Activated CD4-positive, alpha-beta T cell treated with anti-CD3 and anti-CD28 coated beads for 1 hour (primary cell): ENCODE measurements at places on chromosomes 5 and 9.

DNA sequence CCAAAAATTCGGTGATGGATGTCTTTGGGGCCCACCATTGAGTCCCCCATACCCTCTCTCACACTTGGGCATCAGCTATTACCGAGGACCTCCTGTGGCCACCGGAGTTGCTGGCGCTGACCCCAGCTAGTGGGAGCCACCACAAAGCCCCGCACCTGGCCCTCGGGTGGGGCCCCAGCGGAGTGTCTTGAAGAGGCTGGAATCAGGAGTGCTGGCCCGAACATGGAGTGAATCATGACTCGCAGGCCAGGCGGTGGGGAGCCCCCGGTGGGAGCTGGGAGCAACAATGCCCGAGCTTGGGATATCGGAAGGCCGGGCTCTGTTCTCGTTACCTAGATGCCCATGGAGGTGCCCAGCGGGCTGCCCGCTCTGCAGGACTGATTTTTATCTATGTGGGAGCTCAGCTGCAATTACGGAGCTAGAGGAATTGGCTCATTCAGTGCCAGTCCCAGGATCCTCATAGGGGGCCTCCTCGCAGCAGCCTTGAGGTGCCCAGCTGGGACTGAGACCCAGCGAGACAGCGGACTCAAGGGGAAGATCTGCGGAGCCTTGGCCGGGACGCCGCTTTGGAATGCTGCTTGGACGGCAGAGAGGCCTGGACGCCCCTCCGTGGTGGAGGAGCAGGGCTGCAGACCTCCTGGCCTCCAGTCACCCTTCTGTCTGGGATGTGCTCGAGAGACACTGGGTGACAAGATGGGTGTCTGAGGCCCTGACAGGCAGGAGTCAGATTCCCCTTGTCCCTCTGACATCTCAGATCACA is 70.8 kb downstream of the PSMB7 start:
- no peak for DNase-seq

GRCh38 chr9:108812396-108813025 is 43.3 kb downstream of the ACTL7B start:
- no peak for DNase-seq

DNA sequence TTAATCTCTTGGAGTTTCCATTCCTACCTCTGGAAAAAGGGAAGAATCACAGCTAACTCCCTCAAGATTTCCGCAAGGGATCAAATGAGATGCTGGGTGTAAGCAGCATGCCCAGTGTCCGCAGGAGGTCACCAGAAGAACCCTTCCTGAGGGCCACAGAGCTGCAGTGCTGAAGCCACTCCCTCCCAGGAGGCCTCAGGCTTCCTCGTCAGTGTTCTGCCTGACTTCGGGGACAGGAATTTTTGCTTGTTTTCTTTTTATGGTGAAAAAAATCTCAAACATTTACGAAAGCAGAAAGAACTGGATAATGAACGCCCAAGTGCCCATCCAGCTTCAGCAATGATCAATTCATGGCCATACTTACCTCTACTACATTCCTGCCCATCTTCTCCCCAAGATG is 183.0 kb downstream of the CDK5RAP2 start:
- no peak for DNase-seq

GRCh38 chr9:2373648-2374047 is 247.9 kb upstream of the VLDLR start:
- DNase-seq, result no peak

DNA sequence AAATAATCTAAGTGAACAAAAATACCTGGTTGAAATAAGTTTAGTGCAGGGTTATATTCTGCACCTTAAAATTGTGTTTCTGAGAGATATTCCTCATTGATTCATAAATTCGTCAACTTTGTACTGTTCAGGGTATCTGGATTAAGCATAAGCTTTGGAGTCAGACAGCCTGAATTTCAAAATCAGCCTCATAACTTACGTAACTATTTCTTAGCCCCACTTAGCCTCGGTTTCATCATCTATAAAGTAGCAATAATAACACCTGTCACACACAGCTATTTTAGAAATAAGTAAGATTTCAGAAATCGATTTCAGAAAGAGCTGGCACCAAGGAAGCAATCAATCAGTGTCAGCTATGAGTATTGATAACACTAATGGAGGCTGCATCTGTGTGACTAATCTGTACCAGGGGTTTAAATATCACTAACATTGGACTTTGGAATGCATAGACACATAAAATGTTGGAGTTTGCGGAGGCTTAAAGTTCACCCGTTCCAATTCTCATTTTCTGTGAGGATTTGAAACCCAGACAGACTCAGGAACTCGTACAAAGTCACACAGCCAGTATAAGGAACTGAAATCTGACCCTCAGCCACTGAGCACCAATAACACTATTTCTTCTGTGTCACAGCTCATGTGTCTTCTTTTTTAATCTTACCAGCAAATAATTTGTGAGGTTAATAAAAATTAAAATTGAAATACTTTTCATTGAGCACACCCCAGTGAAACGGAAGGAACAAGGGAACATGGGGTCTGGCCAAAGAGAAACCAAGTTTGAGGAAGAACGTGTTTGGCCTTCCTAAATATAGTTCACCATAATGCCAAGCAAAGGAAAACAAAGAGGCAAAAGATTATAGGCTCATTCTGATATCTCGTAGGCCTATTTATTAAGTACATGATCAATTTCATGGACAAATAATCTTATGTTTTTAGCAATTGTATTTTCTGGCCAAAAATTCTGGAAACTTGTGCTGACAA is 194.4 kb upstream of the PTGER4 start:
- DNase-seq, result no peak

- DNase-seq, result no peak
These were observed 100.0 kb upstream of the ALDH1B1 start for GRCh38 chr9:38292480-38292879.

DNA sequence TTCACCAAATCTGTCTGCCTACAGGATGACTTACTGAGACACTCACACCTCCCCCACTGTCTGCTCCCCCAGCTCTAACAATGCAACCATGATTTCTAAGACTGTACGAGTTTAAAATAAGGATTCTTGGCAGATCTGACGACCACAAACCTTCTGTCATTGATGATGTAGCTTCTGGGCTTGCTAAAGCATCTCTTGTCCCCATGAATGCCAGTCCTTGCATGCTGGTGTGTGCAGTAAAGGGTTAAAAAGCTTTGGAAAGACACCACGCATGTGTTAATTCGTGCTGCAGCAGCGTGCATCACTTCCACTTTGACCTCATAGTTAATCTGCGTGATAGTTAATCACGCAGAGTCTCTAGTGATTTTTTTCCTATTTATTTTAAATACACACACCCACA is 411 bp upstream of the GABRG2 start:
- no peak for DNase-seq

DNA sequence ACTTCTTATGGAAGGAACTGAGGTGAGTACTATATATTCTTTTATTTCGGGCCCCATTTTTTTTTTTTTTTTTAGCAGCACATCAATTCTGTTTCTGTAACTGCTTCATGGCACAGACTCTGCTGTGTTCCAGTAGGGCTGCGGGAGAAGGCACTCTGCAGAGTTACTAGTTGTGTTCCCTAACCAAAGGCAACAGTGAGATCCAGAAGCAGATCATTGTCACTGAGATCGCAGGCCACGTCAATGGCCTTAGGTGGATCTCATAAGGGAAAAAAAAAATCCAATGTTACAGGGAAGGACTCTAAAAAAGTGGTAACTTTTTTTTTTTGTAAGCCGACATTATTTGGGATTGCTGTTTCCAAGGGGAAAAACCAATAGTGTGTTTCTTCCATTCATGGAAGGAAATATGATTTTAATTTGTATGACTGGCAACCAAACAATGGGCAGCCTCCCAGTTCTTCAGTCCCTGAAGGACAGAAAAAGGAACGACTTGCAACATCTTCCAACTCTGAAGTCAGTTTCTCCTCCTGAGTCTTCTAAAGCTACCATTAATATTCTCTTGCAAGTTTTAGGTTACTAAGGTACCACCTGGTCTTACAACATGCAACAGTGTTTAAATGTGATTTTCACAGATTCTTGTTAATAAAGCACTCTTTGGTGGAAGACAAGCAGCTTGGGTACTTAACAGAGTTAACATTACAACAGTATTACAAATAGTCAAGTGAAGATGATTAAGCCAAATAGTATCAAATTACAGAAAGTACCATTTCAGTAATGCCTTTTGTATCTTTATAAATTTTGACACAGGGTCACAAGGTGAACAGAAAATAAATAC is 52.8 kb downstream of the HABP4 start:
- DNase-seq, result no peak

- no peak for DNase-seq
These were observed 122.0 kb downstream of the WDR70 start for GRCh38 chr5:37501152-37501551.

DNA sequence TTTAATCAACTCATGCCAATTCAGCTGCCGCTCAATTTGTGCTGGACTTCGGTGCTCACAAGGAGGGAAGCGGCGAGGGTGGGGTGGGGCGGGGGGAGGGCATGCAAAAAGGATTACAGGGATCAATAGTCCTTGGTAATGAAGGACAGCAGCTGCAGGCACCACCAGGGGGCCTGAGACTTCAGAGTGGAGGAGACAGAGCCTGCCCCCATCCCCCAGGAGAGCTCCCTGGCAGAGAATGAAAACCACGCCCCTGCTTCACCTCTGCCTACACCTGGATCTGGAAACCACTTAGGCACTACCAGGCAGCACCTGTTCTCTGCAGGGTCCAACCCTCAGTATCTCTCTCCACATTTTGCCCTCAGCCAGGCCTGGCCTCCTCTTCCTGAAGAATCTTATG is 155.6 kb downstream of the TRIM32 start:
- DNase-seq, result no peak
